Stimulated activated CD4-positive, alpha-beta T cell treated with anti-CD3 and anti-CD28 coated beads, Interleukin-1b, Interleukin-23, amount 100 ng/mL, for 1 hour (primary cell): ENCODE measurements at places on chromosomes 2 and 18.

GRCh38 chr2:239666855-239667376, 266.1 kb upstream of the HDAC4 start:
- no peak for DNase-seq

DNA sequence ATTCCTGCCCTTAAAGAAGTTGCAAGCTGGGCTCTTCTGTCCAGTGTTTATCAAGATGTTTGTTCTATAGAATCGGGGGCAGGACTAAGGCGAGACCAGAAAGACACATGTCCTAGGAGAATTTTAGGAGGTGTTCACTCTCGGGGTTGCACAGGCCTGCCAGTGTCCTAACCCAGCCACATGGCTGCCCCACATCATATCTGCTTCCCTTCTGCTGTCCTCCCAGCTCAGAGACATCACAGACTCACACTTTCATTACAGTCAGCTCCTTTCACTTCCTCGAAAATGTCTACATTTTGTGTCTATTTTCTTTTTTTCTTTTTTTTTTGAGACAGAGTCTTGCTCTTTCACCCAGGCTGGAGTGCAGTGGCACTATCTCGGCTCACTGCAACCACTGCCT, 10.7 kb upstream of the MRO start:
- DNase-seq = no peak

DNA sequence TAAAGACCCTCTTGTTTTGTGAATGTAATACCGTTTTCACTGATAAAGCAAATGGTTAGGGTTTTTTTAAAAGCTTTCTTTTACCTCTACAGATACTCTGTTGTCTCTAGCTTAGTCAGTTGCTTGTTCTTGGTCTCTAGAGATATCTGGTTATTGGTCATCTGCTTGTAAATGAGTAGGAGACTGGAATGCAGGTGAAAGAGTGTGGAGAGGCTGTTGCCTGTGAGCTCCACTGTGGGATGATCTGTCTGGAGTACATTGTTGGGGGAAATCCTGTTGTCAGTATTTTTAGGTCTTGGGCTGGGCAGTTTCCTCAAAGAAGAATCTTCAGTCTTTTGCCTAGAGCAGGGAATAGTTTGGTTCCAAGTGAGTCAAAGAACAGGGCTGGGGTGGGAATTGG, 67.7 kb downstream of the SMCHD1 start:
- no peak for DNase-seq

DNA sequence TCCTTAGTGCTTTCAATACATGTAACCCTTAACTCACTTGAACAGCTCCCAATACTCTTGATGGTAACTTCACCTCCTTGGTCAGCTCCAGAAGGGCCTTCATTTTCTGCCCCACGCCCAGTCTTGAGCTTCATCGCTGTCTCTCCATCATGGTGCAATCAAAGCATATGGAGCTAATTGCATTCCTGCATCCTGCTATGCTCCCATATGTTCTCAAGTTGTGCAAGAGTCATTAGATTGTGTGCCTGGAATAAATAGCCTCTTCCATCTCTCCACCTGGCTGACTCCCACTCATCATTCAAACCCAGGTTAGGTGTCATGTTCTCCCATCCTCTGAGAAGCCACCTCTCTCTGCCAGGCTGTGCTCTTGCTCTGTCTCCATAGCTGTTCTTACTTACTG, 364.5 kb upstream of the RGPD4 start:
- no peak for DNase-seq

DNA sequence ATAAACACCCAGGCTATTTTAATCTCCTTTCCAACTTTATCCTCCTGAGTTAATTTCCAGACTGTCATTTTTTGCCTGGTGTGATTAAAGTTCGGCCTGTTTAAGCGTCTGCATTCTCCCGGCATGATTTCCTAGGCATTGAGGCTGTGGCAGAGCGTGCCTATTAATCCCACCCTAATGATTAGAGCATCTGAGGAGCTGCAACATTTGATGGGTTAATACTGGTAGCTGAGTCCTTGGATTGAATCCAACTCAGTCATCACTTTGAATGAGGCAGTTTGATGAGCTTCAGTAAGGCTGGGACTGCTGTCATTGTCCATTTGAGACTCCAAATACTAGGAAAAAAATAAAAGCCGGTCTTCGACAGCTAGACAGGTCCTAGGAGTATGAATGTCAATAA, 882.5 kb downstream of the SLC4A3 start:
- DNase-seq = no peak

- no peak for DNase-seq
These were observed 2.0 kb upstream of the PRKCE start for GRCh38 chr2:45649462-45649857.

- no peak for DNase-seq
These were observed 61.8 kb downstream of the ARHGEF4 start for GRCh38 chr2:130898553-130898952.

DNA sequence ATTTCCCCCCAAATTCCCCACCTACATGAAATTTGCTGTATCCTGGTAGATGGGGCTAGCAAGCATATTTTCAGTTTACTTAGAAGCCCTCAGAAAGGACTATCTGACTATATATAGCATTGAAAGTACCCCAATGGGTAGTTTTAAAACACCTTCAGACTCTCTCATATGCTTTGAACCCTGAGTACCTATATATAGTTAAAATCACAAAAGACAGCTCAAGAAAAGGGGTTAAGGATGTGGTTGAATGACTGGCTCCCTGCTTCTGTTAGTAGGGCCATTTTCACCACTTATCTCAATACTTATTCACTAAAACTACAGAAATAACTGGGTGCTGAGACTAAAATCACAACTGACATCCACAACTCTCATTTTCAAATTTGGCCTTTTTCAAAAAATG, 18.5 kb downstream of the WDPCP start:
- DNase-seq = no peak

DNA sequence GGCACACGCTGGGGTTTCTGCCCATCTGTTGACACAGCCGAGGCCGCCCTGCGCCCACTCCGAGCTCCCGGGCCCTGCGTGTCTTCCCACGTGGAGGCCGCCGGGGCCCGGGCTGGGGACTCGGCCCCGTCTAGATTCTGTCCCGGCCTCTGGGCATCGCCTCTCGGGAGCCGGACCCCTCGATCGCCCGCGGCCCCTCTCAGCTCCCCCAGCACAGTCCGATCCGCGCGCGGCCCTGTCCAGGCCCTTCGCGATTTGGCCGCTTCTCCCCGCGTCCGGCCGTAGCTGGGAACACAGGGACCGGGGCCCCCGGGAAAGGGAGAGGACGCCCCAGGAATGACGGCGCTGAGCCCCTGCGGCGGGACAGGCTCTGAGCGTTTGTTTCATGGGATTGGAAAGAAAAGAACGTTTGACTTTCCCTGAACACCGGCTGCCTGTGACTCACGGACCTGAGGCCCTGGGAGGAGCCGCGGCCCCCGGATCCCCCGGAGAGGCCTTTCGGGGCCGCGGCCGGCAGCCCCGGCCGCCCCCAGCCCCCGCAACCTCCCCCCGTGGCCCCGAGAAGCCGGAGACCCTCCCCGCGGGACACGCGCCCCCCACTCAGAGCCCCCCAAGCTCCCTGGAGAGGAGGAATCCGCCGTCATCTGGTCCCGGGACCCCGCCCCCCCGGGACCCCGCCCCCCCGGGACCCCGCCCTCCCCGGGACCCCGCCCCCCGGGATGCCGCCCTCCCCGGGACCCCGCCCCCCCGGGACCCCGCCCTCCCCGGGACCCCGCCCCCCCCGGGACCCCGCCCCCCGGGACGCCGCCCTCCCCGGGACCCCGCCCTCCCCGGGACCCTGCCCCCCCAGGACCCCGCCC, 62.7 kb upstream of the CTDP1 start:
- DNase-seq = no peak

GRCh38 chr2:144215207-144215606, 304.7 kb downstream of the ZEB2 start:
- DNase-seq = no peak

DNA sequence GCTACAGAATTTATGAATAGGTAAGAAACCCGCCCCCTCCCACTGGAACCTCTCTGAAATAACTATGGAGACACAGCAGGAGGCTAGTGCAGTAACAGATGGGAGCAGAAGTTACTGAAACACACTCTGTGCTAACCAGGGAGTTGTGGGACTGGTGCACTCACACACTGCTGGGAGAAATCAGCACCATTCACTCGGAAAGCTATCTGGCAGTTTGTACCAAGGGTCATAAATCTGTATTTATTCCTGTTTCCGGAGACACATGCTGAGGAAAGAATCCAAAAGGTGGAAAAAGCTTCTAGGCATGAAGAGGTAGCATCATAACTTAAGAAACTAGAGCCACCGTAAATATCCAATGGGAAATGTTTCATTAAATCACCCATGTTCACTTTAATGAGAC, 39.9 kb downstream of the TGFA start:
- no peak for DNase-seq

GRCh38 chr2:232927793-232928550, 57.9 kb downstream of the SNORC start:
- no peak for DNase-seq

DNA sequence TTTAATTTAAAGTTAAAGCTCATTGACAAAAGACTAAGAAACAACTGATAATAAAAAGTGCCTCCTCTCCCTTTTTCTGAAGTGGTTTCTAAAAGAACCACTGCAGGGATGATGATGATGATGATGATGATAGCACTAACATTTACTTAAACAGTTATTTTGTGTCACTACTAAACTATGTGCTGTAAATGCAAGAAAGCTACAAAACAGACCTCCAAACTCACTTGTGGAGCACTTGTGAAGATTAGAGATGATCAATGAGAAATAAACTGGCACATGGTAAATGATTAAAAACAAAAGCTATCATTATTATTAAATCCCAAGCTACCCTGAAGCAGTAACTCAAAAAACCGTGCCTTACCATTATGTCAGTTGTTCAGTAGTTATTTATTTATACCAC, 88.7 kb downstream of the SLC8A1 start:
- no peak for DNase-seq

DNA sequence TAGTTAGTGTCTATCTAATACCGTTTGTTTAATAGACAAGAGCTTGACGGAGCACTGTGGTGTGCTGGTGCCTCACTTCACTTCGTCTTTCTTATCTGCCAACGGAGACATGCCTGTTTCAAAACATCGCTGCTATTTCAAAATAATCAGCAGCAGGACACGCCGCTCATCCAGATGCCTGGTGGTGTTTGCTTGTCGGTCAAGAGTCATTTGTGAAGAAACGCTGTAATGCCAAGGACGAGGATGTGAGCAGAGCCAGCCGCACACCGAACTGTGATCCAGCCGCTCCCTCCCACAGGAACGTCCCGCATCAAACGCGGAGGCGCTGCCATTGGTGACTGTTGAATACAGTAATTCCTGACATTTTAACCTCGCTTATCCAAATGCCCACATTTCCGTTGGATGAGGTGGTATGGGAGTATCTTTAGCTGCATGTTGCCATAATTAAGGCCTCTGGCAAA, 432.4 kb downstream of the FBXO15 start:
- no peak for DNase-seq

DNA sequence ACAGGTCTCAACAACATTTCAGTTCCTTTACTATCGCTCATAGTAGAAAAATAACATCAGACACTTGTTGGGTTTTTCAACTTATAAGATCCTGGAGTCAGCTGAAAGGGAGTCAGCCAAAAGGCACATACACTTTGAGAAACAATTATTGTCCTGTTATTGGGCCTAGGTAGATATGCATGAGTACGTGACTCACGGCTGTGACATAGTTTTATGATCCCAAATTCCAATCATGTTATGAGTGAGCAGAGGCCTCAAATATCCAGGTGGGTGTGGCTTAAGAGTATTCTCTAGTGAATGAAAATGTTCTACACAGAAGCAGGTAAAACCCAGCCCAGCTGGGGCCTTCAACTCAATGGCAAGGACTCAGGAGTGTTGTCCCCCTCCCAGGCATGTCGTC, 27.2 kb downstream of the SERPINB8 start:
- no peak for DNase-seq

- DNase-seq = no peak
These were observed 2.4 kb downstream of the AGAP1 start for GRCh38 chr2:235496239-235496621.

- DNase-seq = no peak
These were observed 47.6 kb downstream of the G6PC2 start for GRCh38 chr2:168948621-168949212.

GRCh38 chr2:85888020-85888683, 638 bp downstream of the ST3GAL5 start:
- DNase-seq = no peak

GRCh38 chr18:47557160-47557559, 305.7 kb upstream of the SKOR2 start:
- DNase-seq = no peak

- no peak for DNase-seq
These were observed 79.0 kb upstream of the CDH19 start for GRCh38 chr18:66682855-66683322.

- no peak for DNase-seq
These were observed 36.7 kb upstream of the NEB start for GRCh38 chr2:151770995-151771394.

- DNase-seq = no peak
These were observed 7.9 kb upstream of the LBH start for GRCh38 chr2:30223413-30223874.

GRCh38 chr2:69309351-69310110, 77.5 kb downstream of the GFPT1 start:
- DNase-seq = no peak

DNA sequence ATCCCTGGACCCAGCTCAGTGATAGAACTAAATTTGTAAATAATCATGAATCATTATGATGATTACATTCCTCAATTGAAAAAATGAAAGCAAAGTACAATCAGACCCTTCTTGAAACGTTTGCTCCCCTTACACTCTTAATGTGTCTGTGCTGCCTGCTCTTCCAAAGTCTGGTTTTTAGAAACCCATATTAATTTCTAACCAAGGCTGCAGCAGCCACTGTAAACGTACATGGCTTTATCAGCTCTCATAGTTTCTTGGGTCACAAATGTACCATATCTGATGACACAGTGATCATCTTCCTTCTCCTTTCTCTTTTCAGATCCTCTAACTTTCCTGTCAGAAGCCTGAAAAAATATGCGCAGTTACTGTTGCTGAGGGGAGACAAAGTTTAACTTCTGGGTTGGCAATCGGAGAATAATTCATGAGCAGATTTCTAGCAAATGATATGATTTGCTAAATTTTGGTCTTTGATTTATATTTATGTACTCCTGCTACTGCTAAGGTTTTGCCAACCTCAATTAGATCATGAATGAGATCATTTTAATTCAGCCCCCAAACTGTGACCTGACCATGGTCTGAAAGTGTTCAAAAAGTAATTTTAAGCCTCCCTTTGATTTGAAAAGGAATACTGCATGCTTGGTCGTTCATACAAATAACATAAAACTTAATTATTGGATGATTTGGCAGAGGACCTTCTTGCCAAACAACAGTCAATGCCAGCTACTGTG, 12.3 kb downstream of the ZEB2 start:
- no peak for DNase-seq

DNA sequence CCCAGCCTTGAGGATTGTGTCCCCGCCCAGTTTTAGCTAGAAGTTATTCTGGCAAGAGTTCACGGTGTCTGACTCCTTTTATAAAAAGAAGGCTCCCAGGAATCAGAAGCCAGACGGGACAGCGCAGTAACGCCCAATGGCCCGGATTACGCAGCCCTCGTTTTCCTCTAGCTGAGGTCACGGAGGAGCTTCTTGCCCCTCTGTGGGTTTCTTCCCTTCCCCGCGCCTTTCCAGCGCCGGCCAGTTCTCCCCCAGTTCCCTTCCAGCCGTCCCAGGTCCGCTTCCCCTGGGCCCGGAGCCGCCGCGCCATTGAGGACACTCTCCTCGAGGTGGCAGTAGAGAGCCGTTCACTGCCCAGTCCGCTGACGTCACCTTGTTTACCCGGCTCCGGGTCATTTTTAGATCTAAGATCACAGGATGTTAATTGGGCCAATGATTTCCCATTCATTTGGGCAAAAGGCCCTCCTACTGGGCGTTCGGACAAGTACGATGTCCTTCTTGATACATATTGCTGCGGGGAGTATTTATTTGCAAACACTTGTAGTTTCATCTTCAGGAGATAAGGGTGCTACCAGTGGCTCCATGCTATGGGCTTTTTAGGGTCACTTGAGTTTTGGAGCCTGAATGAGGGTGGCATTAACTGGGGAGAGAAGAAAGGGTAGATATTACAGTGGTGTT, 81.5 kb upstream of the PPM1B start:
- DNase-seq = peak; percentile 61
